Activated CD4-positive, alpha-beta T cell treated with anti-CD3 and anti-CD28 coated beads, Interleukin-2, amount 10 ng/mL, durations not matched to agents 7 days and 5 days (primary cell): ENCODE measurements at places on chromosomes 7 and 10. TPM values are rescaled to one million over a fixed set of nuclear protein-coding genes. Genes with fewer than 3 reads are reported as not detected.
A peak's percentile ranks its signal among the peaks of the same experiment; 100 is the strongest.

- no peaks in the 10 kb centered on the region for H3K36me3 ChIP-seq
- DNase-seq: no peak
- H3K27me3 ChIP-seq: no peaks in the 10 kb centered on the region
These were observed 643.8 kb downstream of the SORCS1 start for GRCh38 chr10:106520698-106521097.

DNA sequence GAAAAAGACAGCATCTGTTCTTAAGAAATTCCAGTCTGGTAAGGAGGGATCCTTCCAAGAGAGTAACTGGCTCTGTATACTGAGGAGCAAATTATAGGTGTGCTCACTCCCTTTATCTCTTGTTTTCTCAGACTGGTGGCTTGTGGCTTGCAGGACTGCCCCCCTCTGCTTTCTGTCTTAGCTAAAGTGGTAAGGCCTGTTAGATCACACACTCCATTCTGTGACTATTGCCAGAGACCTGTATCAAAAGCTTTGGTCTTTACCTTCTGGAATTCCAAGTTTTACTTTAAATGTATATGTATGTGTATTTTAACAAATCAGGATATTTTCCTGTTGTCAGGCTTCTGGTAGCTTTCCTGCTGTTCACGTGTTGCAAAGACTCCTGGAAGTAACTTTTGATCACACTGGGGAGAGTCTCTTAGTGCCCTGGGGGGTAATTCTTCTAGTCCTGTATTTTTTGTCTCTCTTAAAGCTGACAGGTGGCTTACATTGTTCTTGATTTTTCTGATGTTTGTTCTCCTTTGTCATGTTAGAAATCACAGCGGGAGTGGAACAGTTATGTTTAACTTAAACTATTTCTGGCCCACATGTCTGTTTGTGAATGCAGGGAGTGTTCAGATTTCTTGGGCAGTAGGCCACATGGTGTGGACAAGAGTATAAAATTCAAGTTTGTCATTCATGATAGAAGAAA lies 99.0 kb downstream of the PLPP4 start:
- H3K27me3 ChIP-seq: no peaks in the 10 kb centered on the region
- no peaks in the 10 kb centered on the region for H3K4me1 ChIP-seq
- H3K27ac ChIP-seq: no peak overlapping the region
- no peak for DNase-seq

- no peaks in the 10 kb centered on the region for H3K36me3 ChIP-seq
- H3K27ac ChIP-seq: no peak overlapping the region
- peaks cover 1% of the 10 kb centered on the region for H3K4me1 ChIP-seq
- peaks cover 12% of the 10 kb centered on the region for H3K27me3 ChIP-seq
These were observed 219.6 kb downstream of the PHF14 start for GRCh38 chr7:11193131-11193867.

DNA sequence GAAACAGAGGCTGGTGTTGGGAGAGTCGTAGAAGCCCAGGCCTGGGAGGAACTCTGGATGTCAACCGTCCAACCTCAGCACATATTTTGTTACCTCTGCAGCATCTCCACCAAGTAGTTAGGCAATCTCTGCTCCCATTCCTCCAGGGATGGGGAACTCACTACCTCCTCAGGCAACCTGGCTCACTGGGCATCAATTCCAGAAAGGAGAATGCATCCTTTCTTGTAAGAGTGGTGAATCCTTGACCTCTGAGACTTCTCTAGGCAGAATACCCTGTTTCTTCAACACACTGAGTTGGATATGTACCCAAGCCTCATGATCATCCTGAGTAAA lies 136.7 kb upstream of the ZMIZ1 start:
- no peaks in the 10 kb centered on the region for H3K4me1 ChIP-seq
- no peak overlapping the region for H3K27ac ChIP-seq
- no peaks in the 10 kb centered on the region for H3K27me3 ChIP-seq
- no peaks in the 10 kb centered on the region for H3K36me3 ChIP-seq
- no peak overlapping the region for H3K4me3 ChIP-seq

DNA sequence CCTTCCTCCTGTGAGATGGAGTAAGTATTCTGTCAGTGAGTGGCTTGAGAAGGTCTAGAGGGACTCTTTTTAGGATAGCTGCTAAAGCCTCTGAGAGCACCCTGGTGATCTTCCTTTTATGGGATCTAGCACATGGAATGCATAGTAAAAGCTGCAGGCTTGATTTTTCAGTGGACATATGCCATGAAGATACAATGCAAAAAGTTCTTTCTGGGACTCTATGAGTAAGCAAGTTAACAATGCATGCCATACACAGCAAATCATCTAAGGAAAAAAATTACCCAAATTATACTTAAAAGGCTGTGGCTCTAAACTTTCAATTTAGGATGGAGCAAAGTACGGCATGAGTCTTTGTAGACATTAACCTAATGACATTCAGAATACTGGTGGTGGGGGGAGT lies 154.5 kb downstream of the SGMS1 start:
- H3K27ac ChIP-seq: no peak overlapping the region
- no peaks in the 10 kb centered on the region for H3K27me3 ChIP-seq
- H3K4me1 ChIP-seq: peaks cover 38% of the 10 kb centered on the region
- peaks cover 6% of the 10 kb centered on the region for H3K36me3 ChIP-seq

DNA sequence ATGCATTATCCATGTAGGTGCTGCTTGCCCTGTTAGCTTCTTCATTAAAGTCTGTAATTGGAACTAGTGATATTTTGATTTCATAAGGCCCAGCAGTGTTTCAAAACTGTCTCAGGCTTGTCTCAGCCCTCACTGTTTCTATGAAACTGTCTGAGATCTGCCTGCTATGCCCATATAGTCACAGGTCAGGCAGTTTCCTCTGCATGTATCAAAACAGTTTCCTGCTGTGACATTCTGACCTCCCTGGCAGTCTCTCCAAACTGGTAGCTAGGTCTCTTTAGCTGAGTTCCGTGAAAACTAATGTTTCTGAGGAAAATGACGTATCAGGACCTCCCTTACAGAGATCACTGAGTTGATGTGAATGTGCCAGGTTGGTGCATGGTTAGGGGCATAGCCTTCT lies 18.9 kb upstream of the SEMA3D start:
- H3K4me3 ChIP-seq: no peak overlapping the region
- no peaks in the 10 kb centered on the region for H3K27me3 ChIP-seq
- H3K4me1 ChIP-seq: no peaks in the 10 kb centered on the region
- H3K36me3 ChIP-seq: no peaks in the 10 kb centered on the region

The ING3 gene
- 24.7 TPM for total RNA-seq

GRCh38 chr10:3323865-3324498 lies 151.4 kb upstream of the PITRM1 start:
- H3K4me3 ChIP-seq: no peak overlapping the region
- no peaks in the 10 kb centered on the region for H3K36me3 ChIP-seq
- no peaks in the 10 kb centered on the region for H3K4me1 ChIP-seq
- no peak overlapping the region for H3K27ac ChIP-seq

- H3K27me3 ChIP-seq: peaks cover 13% of the 10 kb centered on the region
- H3K4me1 ChIP-seq: no peaks in the 10 kb centered on the region
- no peaks in the 10 kb centered on the region for H3K36me3 ChIP-seq
- H3K27ac ChIP-seq: no peak overlapping the region
These were observed 202.2 kb downstream of the RAMP3 start for GRCh38 chr7:45359776-45360175.

DNA sequence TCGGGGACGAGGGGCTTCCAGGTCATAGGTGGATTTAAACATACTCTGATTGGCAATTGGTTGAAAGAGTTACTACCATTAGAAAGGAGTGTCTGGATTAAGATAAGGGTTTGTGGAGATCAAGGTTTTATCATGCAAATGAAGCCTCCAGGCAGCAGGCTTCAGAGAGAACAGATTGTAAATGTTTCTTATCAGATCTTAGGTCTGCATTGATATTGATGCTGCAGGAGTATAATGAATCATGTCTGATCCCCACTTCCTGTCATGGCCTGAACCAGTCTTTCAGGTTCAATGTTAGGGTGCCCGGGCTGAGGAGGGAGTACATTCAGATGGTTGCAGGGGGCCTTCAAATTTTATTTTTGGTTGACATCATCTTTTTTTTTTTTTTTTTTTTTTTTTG lies 51.4 kb downstream of the SH3PXD2A start:
- H3K27me3 ChIP-seq: no peaks in the 10 kb centered on the region
- peaks cover 39% of the 10 kb centered on the region for H3K4me1 ChIP-seq
- peak; percentile 39 for DNase-seq
- no peak overlapping the region for H3K4me3 ChIP-seq

DNA sequence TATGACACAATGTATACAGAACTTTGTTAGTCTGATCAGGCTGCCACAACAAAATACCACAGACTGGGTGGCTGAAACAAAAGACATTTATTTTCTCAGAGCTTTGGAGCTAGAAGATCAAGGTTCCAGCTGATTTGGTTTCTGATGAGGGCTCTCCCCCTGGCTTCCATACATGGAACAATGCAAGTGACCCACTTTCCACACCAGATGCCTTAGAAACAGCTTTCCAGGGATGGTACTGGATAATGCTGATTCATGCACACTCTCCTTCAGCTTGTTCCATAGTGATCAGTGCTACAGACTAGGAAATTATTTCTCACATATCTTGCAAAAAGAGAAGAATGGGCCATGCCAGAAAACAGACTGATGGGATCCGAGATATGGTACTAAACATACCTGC lies 1274.9 kb upstream of the SORCS1 start:
- no peaks in the 10 kb centered on the region for H3K36me3 ChIP-seq
- no peaks in the 10 kb centered on the region for H3K27me3 ChIP-seq
- no peak for DNase-seq
- no peak overlapping the region for H3K4me3 ChIP-seq
- no peak overlapping the region for H3K27ac ChIP-seq
- H3K4me1 ChIP-seq: no peaks in the 10 kb centered on the region

- no peaks in the 10 kb centered on the region for H3K27me3 ChIP-seq
- no peaks in the 10 kb centered on the region for H3K4me1 ChIP-seq
- no peaks in the 10 kb centered on the region for H3K36me3 ChIP-seq
- H3K27ac ChIP-seq: no peak overlapping the region
- no peak overlapping the region for H3K4me3 ChIP-seq
- DNase-seq: no peak
These were observed 299.7 kb downstream of the ZEB1 start for GRCh38 chr10:31618541-31619291.

The CCAR1 gene
- 86.7 TPM for total RNA-seq
